ENCODE measurements at places on chromosomes 4 and X.

DNA sequence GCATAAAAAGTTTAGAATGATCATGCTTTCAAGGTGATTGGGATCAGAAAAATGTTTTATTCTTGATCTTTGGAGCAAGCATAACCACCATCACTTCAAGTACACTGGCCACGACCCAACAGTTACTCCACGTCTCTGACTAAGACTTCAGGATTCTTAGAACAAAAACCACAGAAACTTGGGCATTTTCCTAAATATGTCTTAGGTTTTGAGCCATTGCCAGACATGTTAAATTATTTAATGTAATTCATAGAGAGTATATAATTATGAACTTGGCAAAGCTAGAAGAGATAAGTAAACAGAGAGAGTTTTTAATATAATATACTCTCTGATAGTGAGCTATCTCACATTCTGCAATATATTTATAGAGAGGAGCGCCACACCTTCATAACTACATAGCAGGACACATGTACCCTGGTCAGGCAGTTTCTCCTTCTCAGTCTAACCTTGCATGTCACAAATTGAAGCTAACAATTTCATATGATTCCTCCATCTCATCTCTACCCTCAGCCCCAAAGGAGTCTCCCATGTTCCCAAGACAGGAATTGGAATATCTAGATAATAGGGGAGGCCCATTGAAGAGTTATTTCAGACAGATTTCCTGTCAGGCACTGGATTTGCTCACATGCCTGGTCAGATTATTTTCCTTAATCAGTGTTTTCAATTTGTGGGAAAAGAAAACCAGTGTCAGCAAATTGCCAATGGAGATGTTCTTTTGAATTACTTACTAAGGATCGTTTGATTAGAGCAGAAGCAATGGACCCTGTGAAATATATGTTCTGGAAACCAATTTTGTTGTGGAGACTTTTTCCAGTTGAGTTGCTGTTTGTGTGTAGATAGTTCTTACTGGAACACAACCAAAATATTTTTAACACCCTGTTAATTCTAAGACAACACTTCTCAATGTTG is 61.7 kb upstream of the GUCY1A1 start:
- no peak for DNase-seq

DNA sequence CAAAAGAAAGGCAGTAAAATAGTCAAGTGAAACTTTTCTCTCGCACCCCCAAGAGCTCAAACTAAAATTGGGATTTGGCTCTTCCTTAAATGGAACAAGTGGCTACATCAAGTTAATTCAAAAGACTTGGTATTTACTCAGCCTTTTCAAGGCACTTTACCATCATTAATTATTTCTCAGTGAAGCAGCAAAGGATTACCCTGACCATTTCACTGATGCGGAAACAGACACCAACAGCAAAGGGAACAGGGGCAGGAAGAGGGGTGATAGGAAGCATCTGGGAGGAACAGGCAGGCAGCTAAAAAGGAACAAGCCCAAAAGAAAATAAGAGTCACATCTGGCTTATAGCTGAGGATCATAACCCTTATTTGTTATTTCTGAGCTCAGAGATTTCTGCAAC is 2.7 kb downstream of the SCML2 start:
- DNase-seq = no peak

DNA sequence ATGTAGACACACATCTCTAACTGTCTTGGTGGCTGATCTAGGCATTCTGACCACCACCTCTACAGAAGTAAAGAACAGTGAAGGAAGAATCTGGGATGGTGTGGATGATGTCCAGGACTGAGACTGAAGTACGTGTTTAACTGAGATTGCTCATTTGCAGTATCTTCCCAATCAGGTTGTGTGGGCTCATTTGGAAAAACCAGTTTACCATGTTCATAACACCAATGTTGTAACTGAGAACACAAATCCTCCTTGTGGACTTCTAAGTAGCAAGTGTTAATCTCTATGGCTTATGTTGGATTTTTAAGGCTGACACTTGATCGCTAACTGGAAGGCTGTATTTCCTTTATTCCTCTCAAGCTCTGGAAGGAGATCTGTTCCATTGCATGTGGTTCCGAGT is 144.7 kb downstream of the ZNF518B start:
- DNase-seq = no peak

DNA sequence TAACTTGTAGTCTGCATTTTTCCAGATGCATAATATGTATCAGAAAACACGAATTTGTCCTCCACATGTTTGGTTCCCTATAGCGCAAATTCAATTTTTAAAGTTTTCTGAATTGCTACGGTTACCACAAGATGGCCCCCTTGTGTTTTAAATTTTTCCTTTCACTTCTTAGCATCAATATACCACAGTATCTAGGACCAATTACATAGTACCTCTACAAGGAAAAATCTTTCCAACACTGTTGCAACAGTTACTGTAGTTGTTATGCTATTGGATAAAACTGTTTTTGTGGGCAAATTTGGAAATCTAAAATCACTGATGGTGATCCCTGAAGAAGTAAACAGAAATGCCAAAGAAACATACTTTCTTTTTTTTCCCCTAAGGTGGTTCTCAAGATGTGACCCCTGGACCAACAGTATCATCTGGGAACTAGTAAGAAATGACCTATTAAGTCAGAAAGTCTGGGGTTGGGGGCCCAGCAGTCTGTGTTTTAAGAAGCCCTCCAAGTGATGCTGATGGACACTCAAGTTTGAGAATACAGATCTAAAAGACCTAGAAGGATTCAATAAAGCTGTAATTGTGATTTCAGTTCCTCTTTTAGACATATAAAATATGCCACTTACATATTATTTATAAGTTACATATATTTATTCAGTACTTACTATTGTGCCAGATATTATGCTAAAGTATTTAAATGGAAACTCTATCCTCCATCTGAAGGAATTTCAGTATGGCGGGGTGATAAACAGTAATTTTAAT is 3.1 kb downstream of the ZGRF1 start:
- DNase-seq = no peak

GRCh38 chrX:38675856-38676255 is 114.5 kb downstream of the TSPAN7 start:
- no peak for DNase-seq

DNA sequence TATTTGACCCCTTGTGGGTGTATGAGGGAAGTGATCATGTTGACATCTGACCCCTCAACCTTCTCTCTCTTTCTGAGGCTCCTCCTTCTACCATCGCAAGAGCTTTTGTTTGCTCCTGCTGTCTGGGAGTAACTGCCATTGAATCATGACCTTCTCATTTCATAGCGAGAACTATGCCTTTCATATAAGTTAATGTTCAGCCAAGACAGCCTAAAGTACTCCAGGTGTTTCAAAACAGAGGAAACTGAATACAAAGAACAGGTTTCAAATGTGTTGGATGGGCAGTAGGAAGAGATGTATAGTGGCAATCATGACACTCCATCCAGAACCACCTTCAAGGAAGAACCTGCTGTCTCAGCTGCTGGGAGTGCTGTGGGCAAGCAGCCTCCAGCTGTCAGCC is 403.1 kb downstream of the MID1IP1 start:
- DNase-seq = no peak

GRCh38 chr4:100240008-100240407 is 49.7 kb upstream of the DDIT4L start:
- no peak for DNase-seq

DNA sequence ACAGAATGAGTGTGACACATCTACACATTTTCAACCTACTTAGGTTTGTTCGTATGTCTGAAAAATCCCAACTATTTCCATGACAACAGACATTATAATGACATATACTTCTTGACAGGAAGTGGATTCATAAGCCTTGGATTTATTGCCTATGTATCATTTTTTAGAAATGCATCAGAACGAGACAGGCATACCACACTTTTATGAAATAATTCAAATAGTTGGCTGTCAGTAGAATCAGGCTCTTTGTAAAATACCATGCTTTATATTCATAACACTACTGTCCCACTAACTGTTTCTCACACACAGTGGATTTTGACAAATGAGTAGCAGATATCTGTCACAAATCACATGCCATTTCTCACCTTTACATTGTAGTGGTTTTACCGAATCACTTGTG is 173.2 kb downstream of the BEND2 start:
- DNase-seq = no peak

DNA sequence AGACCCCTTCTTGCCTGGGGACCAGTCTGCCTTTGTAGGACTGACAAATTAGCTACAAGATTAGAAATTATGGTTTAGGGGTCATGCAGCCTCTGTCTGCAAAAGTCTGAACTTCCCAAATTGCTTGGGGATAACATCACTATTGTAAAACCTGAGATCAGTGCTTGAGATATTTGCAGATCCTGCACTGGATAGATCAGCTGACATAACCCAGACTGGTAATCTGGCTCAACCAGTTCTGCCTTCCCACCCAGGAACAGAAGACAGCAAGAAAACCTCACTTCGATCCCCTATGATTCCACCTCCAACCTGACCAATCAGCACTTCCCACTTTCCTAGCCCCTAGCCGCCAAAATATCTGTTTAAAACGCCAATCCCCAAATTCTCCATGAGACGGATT is 202.8 kb upstream of the DIAPH2 start:
- no peak for DNase-seq

GRCh38 chr4:140130677-140131076 is 23.3 kb downstream of the MAML3 start:
- DNase-seq = no peak

- DNase-seq = no peak
These were observed 35.7 kb downstream of the ACE2 start for GRCh38 chrX:15564981-15565579.
